NCI-H510A treated with DMSO at 0.1 percent for 48 hours (cell line): ENCODE measurements at places on chromosomes 2 and 18.

DNA sequence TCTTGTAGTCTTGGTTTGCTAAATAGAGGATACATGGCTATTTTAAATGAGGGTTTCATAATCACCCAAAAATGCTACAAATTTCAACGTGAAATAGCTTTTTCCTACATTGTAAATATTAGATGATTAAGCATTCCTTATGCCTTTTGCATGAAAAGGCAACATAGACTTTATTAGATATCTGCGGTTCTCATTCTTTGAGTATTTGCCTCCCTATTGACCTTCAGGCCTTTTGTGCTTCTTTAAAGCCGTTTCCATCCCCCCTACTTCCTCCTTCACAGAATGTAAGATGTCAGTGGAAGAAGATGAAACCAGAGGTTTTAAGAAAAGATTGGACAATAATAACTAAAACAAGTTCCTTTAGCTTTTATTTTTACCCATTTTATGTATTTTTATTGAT lies 144.1 kb downstream of the UBE2E3 start:
- DNase-seq, result no peak

- DNase-seq, result no peak
These were observed 292.6 kb downstream of the FSIP2 start for GRCh38 chr2:186031229-186031628.

- no peak for DNase-seq
These were observed 5.1 kb downstream of the LIPG start for GRCh38 chr18:49566985-49567384.

DNA sequence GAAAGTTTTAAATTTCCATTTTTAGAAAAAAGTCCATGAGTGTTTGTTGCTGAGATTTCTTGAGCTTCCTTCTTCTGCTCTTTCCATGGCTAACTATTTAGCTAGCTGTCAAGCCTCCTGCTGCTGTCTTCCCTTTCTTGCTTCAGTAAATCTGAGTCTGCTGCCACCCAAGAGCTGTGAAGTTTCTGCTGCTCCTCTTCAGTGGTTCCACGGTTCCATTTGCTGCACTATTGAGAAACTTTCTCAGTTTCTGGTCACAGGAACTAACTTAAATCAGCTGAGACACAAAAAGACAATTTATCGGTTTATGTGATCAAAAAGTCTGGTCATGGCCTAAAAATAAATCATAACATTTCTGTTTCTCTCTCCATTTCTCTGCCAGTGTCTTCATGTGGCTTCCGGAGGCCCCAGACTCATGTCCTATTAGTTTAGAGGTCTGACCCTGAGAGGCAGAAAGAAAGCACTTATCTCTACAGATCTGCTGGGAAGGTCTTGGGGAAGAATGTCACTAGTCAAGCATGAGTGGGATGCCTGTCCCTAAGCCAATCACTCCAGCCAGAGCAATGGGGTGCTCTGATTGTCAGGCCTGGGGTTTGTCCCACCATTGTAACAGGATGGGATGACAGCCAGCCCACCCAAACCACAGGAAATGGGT lies 73.0 kb upstream of the ARL4C start:
- DNase-seq, result no peak

- DNase-seq, result no peak
These were observed 36.5 kb downstream of the CFAP36 start for GRCh38 chr2:55555977-55556376.

DNA sequence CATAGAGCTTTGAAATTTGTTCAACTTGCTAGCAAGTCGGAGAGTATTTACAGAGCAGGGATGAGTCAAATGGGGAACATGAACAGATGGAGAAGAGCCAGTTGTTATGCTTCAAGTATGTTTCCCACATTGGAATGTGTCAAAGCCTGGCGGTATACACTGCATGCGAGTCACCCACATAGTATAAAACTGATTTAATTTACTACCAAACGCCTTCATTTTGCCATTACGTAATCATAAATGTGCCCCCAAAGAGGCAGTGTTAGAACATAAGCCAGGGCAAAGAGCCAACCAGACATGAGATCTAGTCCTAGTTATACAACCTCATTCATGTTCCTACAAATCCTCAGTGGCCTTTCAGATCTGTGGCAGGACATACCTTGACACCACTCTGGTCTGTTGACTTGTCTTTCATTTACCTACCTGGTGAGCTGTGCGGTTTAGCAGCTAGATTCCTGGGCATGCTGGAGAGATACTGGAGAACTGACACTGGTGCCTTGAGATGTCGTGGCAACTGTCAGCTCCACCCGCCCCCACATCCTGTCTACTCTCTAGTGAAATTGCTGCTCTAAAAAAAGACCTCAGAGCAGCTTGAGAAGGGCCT lies 21.7 kb upstream of the NRP2 start:
- no peak for DNase-seq

DNA sequence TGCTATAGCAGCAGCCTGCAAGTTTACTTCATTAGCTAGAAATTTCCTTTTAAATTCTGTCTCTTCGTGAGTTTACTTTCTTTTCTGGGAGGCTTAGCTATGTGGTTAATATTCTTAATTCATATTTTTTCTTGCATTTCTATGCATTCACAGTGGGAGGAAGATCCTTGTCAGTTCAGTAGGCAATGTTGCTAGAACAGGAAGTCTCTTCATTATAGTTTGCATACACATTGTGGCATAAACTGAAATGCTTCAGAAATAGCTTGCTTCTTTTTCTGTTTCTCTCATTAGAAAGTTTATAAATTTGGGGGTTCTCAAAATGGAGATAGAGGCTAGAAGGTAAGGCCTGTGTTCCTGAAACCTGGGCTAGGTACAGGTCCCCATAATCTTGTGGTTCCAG lies 8.1 kb upstream of the ARHGAP15 start:
- no peak for DNase-seq

- DNase-seq, result no peak
These were observed 690.0 kb downstream of the ARHGAP15 start for GRCh38 chr2:143819190-143819735.

DNA sequence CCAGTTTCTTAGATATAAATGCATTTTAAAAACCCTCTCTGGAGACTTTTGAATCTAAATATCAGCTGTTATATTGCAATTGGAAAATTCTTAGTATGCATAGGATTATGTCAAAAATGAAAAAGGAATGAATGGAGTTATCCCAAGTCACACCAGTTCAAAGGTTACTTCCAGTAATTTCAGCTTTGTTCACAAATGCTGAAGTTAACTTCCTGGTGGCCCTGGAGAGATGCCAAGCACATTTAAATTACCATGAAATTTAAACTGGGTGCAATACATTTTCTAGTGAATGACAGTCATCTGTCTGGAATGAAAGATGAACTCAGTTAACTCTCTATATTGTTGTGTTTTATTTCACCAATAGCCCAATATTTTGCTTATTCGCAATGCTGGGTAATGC lies 753.9 kb downstream of the SUCLG1 start:
- no peak for DNase-seq

GRCh38 chr2:227460070-227460485 lies 11.9 kb upstream of the AGFG1 start:
- no peak for DNase-seq

GRCh38 chr2:8414946-8415879 lies 266.6 kb upstream of the ID2 start:
- no peak for DNase-seq

DNA sequence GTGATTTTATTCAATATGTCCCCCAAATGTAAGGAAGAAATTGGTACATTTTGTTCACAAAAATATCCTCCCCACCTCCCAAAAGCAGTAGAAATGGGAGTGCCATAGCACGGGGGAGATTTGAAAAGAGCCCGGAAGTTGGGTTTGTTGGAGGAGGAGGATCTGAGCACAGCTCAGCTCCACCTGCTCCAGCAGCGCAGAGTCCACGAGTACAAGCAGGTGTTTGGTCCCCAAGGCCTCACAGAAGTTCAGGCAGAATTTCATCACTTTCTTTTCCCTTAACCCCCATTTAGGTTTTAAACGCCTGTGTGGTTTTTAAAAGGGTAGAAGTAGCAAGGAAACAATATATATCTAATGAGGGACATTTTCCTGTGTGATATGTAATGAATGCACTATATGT lies 56.0 kb downstream of the TRAPPC12 start:
- DNase-seq, result peak; percentile 87

- peak; percentile 68 for DNase-seq
These were observed 23.2 kb downstream of the GPR39 start for GRCh38 chr2:132439703-132440398.

- no peak for DNase-seq
These were observed 103.5 kb downstream of the ARL4C start for GRCh38 chr2:234393354-234393753.

DNA sequence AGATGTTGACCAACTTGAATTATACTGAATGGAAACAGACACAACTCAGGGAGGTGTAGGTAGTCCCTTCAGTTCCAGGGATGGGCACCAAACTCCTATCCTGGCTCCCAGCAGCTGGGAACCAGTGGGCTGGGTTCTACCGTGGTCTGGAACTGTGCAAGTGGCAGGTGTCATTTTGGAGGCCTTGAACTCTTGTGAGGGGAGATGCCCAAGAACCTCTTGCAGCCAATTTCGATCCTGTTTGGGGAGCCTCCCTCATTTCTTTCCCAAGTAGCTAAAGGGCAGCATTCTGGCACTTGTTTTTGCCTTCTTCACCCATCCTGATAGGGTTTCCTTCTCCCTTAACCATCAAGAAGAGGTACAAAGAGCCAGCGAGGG lies 200.2 kb downstream of the ANKRD30B start:
- no peak for DNase-seq

- no peak for DNase-seq
These were observed 292.7 kb downstream of the BCL11A start for GRCh38 chr2:60260639-60261296.

DNA sequence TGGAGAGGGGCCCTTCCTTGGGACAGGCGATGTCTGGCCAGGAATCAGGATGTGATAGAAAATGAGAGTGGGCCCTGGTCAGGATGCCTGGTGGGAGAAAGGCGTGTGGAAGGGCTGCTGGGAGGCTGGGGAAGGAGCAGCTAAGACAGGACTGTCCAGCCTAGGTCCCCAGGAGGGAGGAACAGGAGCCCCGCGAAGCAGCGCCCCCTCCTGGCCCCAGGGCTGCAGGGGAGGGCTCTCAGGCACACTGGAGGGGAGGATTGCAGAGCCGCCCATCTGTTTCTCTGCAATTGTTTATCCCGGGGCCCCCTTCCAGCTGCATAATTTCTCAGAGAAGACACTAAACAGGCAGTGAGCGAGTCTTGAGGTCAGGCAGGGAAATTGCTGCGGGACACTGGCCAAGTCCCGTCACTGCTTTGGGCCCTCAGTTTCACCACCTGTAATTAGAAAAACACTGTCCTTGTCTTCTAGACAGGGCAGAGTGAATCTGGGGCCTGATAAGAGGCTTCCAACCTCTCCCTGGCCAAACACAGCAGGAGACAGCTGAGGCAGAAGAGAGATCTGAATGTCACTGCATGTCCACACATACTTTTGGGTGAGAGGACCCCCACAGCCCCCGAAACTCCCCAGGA lies 3.9 kb upstream of the NPPC start:
- DNase-seq, result no peak

- no peak for DNase-seq
These were observed 7.9 kb upstream of the CRYBA2 start for GRCh38 chr2:219001100-219001576.

GRCh38 chr2:221549143-221549542 lies 23.0 kb downstream of the EPHA4 start:
- no peak for DNase-seq

- peak; percentile 40 for DNase-seq
These were observed 815 bp downstream of the GPBAR1 start for GRCh38 chr2:218261423-218262236.

GRCh38 chr18:35968278-35968880 lies 4.1 kb upstream of the RMP24 start:
- DNase-seq, result no peak

GRCh38 chr2:75200140-75201096 lies 1.1 kb upstream of the TACR1 start:
- peak; percentile 46 for DNase-seq

GRCh38 chr2:86037795-86038192 lies 67.9 kb downstream of the POLR1A start:
- no peak for DNase-seq

DNA sequence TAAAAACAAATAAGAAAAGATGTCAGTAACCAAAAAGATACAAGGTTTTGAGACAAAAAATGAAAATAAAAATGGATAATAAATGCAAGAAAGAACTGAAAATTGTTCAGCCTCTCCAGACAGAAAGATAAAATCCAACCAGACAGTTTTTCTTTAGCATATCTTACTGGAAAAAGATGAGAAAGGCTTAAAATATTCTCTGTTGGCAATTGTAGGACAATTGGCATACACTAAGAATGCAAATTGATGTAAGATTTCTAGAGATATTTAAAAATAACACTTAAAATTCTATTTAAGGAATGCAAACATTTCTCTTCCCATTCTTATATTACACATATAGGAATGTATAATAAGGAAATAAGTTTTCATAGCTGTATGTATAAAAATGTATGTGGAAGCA lies 590.6 kb downstream of the DSC3 start:
- no peak for DNase-seq

DNA sequence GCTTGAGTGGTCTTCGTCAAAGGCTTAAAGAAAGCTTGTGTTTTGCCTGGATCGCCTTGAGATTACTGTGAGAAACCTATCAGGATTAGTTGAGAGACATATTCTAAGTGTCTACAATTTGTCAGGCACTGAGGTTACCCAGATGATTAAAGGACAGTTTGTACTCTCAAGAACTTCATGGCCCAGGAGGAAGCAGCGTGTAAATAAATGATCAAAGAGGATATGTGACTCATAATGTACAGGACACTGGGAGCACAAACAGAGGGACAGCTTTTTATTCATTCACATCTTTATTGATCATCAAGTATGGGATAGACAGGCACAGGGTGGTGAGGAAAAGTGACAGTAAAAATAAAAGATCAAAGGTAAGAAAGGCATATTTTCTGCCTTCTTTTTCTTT lies 152.6 kb upstream of the FSHR start:
- peak; percentile 57 for DNase-seq

DNA sequence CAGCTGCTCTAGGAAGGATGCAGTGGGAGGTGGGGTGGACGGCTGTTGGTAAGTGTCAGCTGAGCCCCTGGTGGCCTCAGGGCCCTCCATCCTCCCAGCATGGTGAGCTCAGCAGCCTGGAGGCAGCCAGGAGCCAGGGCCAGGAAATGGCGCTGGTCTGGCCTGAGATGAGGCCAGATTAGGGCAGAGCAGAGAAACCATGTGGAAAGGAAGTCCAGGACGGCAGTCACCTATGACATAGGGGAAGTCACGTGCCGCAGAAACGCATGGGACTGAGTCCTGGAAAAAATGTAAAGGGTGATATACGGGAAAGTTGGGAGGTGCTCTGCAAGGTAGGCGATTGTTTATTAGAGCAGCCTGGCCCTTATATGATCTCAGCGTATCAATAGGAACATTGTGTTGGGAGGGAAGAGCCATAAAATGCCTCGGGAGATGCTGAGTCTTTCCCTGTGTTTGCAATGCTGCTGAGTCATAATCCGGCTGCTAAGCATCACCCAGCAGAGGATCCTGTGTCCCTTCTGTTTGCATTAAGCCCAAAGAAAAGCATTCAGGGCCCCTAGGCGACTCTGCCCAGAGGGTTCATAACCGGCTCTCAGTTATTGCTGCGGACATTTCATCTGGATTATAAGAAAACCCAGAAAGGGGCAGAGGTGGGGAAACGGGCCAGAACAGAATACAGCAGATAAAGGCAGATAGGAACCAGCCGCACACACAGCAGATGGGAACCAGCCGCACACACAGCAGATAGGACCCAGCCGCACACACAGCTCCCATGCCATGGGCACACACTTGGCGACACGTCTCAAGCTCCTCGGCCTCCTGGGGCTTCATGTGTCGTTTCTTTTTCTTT lies 30.3 kb upstream of the B3GNT7 start:
- peak; percentile 91 for DNase-seq
